ENCODE measurements at places on chromosomes 1 and 21.

DNA sequence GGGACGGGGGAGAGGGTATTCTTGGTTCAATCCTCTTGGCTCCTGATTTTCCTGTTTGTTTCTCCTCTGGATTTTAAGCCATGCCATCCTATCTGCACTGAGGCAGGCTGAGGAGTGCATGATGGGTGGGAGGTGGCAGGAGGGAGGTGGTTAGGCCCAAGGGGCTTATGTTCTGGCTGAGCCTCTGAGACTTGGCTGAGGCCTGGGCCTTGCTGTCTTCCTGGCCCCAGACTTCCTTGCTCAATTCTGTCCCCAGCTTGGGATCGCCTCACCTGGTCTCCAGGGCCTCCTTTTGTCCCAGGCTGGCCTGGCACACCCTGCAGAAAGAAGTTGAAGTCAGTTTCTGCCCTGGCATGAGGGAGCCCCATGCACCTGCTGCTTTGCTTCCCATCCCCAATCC, 11.2 kb downstream of the COL9A2 start:
- DNase-seq = no peak

- no peak for DNase-seq
Measured at GRCh38 chr1:107048241-107048640, 8.2 kb upstream of the PRMT6 start.

DNA sequence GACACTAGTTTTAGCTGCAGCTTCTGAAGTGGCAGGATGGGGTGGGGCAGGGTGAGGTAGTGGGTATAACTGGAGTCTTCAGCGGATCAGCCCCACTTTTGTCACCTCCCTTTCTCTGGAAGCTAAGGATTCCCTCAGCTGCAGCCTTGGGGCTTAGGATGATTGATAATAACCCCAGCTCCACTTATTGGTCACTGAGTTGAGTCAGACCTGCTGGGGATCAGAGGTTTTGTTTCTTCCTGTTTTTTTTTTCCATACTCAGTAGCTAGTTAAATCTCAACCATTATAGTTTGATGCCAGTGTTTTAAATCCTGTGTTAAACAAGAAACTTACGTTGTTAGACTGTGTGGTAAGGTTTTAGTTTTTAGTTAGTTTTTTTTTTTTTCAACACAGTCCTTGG, 57.2 kb downstream of the LAMC1 start:
- DNase-seq = no peak

- no peak for DNase-seq
Measured at GRCh38 chr21:29194342-29194741, 63.9 kb downstream of the MAP3K7CL start.
